ENCODE measurements at places on chromosomes 13 and 19.

DNA sequence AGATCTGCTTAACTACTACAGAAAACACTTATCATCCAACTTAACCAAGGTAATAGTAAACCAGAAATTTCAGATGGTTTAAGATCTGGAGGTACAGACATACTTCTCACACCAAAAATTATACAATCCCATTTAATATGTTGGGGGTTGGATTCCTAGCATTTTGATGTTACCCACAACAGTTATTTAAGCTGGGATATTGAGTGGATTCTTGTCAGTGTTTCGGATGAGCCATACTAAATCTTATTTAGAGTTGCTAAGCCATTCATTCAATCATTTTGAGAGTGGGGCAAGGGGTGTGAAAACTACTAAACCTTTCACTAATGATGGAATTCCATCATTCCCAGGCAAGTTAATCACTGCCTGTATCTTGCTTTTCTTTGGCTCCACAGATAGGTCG lies 40.6 kb downstream of the KATNAL1 start:
- DNase-seq = no peak

- no peak for DNase-seq
These were observed 113.8 kb downstream of the TBC1D4 start for GRCh38 chr13:75368167-75368566.

DNA sequence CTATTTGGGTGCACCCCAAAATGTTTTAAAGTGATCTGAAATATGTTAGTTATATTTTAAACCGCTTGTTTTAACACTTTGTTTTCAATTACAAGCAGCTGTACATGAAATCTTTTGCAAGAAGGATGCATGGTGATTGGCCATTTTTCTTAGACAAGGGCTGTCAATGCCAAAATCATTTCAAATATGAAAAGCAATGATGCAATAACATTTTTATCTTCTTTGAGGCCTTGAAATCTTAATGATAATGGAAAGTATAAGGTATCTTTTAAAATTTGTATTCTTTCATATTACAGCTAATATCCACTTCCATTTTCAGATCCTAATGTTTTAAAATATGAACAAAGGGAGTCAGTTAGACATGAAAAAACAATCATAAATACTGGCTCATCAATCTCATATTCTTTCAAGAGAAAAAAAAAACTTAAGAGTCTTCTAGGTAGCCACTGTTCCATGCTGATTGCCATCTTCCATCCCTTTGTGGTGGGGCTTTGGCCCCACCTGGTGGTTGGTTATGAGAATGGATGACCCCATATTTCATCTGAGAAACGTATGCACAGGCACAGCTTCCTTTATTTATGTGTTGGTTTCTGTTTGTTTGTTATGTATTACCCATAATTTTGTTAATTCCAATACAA lies 330.3 kb upstream of the MIR17HG start:
- DNase-seq = peak; percentile 81

GRCh38 chr13:29754473-29754806 lies 96.0 kb downstream of the UBL3 start:
- no peak for DNase-seq

DNA sequence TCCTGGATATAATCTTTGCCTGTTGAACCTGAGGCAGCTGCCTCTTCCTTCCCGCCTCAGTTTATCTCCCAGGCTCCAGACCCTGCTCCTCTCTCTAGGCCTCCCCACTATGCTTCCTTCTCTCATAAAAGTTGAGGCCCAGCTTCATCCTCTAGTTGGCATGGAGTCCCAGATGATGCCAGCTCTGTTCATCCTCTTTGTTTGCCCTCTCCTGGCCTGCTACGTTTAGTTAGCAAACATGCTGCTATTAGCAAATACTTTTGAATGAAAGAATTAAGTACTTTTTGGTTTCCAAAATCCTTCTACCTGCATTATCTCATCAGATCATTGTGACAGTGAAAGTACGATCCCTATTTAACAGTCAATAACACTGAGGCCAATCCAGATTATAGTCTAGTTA lies 472.5 kb downstream of the COG6 start:
- no peak for DNase-seq

GRCh38 chr13:49371943-49372613 lies 71.8 kb downstream of the CAB39L start:
- no peak for DNase-seq

DNA sequence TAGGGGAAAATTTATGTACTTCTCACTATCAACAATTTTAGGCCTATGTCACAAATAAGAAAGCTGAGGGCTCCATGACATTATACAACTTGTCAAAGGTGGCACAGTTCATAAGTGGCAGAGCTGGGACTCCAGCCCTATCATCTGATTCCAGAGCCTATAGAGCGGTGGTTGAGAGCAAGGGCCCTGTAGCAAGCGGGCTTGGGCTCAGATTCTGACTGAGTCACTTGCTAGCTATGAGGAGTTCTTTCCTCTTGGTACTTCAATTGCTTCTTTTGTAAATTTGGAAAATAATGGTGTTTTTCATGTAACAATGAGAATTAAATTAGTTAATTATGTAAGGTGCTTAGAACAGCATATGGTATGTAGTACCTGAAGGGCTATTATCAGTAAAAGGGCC lies 28.7 kb upstream of the FAM216B start:
- peak; percentile 21 for DNase-seq

DNA sequence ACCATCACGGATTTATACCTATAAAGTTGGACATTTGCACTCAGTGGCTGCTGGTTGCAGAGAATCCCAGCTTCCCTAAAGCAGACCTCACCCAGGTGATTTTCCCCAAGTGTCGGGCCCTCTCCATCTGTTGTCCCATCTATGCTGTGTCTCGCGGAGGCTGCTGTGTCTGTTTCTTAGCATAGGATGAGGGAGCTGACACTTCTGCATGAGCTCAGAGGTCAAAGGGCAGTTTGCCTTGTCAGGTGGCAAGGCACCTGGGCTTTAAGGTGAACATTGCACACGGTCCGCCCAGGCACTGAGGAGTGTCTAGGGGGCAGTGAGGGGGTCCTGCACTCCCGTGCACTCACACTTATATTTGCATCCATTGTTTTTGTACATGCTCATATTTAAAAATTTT lies 151.6 kb downstream of the ZIC5 start:
- DNase-seq = no peak

DNA sequence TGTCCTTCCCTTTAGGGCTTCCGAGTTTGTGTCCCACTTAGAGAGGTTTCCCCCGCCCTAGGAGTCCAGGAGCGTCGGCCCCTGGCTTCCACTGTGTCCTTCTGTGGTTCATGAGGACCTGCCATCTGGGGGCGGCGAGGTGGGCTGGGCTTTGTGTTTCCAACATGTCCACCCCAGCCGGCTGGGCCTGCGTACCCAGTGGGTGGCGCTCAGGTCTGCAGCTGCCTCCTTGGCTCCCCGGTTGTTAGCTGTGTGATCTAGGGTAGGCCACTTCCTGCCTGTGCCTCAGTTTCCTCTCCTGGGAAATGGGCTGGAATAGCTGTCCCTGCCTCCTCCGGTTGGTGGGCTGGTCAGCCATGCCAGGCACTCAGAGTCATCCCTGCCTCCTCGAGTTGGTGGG lies 28.4 kb downstream of the KDM4B start:
- DNase-seq = no peak

DNA sequence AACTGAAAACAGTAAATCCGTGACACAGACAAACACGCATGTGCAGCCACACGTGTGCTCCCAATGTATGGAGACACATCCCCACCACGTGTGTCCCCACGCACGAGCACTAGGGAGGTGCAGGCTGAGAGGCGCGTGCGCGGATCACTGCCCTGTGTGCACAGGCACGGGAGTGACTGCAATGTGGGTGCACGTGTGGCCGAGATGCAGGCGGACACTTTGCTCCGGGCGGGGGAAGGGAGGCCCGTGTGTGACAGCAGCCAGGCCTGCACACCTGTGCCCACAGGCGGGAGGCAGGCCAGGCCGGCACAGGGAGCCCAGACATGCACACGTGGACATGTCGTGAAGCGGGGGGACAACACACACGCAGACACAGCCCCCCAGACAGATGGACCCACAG lies 77.0 kb downstream of the PTPRS start:
- DNase-seq = no peak

- DNase-seq = no peak
These were observed 6.9 kb upstream of the FBXL3 start for GRCh38 chr13:77033717-77034302.

DNA sequence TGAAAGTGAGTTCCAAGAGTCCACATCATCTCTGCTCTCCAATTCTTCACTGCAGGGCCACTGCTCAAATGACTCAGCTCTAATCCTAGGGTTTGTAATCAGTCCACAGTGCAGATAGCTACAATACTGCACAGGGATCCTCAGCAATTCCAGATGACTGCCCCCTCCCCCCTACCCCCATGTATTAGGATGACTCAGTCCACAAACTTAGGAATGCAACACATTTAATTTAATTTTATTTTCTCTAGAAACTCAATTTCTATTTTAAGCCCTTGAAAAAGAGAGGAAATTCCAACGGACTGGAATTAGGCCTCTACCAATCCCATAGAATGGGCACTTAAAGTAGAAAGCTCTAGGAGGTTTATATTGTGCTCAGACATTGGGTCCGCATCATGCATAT lies 173.8 kb upstream of the SOX21 start:
- DNase-seq = no peak

DNA sequence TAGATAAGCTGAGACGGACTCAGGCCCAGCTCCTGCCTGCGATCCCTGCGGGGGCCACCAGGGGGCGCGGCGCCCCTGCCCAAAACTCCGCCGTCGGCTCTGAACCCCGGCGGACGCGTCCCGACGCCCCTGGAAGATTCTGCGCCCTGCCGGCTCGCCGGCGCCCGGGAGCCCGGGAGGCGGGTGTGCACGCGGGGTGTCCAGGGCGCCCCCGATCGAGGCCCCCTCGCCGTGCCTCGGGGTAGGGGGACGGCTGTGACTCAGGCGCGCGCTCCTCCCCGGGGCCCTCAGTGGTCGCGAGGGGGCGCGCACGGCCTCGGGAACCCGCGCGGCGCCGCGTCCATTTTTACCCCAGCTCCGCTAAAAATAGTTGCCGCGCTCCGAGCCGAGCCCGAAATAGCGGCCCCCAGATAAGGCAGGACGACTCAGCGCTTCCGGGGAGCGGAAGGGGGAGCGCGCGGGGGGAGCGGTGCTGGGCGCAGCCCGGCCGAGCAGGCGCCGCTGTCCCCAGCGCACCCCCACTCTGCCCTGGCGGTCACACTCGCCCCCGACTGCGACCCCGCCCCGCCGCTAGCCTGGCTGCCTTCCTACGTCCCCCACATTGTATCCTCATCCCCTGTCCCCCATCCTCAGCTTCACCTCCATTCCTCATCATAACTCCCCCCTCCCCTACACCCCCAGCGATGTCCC lies 16.0 kb upstream of the ERCC1 start:
- DNase-seq = peak; percentile 84

GRCh38 chr13:41505209-41505835 lies 48.0 kb downstream of the RGCC start:
- no peak for DNase-seq

Data from NCI-H1417 (cell line).